ENCODE measurements at places on chromosomes 6 and 20. TPM values are rescaled to one million over a fixed set of nuclear protein-coding genes. Genes with fewer than 3 reads are reported as not detected.

MACROD2 gene
- total RNA-seq, result not detected

RALGAPB gene
- 4.9 TPM for total RNA-seq

TRIM31 gene
- not detected for total RNA-seq

WRNIP1 gene
- 100 TPM for total RNA-seq

CAPN11 gene
- total RNA-seq, result not detected
